NCI-H510A (cell line): ENCODE measurements at places on chromosomes 11 and 22.

- DNase-seq: no peak
Measured at GRCh38 chr11:19552656-19553260, 159.9 kb upstream of the NAV2 start.

- no peak for DNase-seq
Measured at GRCh38 chr11:22343371-22344032, 5.3 kb downstream of the SLC17A6 start.

DNA sequence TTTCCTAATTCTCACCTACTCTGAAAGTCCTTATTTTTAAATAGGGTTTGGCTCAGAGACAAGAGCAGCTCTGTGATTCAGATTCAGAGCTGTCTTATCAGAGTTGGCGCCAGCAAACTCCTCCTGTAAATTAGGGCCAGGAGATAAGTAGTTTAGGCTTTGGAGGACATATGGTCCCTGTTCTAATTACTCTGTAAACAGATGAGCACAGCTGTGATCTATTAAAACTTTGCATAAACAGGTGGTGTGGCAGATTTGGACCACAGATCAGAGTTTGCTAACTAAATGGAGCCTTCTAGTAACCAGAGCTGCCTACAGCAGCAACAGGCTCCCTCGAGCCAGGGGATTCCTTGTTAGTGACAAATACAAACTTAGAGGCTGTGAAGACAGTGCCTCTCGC is 27.9 kb downstream of the YPEL1 start:
- no peak for DNase-seq

GRCh38 chr11:94832604-94833235 is 64.6 kb downstream of the AMOTL1 start:
- no peak for DNase-seq

GRCh38 chr11:45795379-45795778 is 9.6 kb upstream of the SLC35C1 start:
- DNase-seq: no peak

GRCh38 chr11:68042219-68043028 is 3.6 kb downstream of the TCIRG1 start:
- DNase-seq: no peak

DNA sequence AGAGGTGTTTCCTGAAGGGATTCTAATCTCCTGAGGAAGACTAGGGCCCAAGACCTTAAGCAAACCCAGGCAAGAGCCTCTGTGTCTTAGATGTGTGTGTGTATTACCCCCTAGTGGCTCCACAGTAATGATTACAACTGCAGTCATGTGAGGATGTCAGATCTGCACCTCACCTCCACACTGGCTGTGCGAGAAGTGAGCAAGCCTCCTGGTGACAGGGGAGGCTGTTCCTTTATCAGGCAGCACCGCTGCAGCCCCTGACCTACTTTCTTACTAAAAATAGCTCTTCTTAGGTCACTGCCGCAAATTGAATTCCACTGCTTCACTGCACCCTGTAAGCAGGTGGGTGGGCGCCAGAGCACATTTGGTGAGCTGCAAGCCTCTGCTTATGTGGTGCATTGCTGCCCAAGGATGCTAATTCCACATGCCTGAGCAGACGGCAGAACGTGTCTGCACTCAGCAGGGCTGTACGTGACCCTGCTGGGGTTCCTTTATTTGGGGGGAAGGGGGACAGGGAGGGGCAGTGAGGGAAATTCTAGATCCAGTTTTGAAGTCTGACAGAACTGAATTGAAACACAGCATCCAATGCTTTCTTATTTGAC is 112.4 kb downstream of the KCNC1 start:
- DNase-seq: no peak
